Adrenal gland (tissue), 19 donors: ENCODE measurements at places on chromosomes 1 and 21. TPM values are rescaled to one million over a fixed set of nuclear protein-coding genes. Genes with fewer than 3 reads are reported as not detected.
A peak's percentile ranks its signal among the peaks of the same experiment; 100 is the strongest.

Gene SMCP
- not detected for total RNA-seq

Gene CFAP57
- total RNA-seq: not detected

Gene FHAD1
- 0.65 TPM for total RNA-seq

Gene PLCH2
- total RNA-seq: 2.0 TPM

Gene IFI16
- total RNA-seq: 80.5 TPM

Gene RXFP4
- not detected for total RNA-seq

GRCh38 chr1:12059722-12060464 lies 3.2 kb upstream of the TNFRSF8 start:
- H3K27me3 ChIP-seq: peaks cover 19% of the 10 kb centered on the region
- no peak for DNase-seq
- H3K27ac ChIP-seq: no peak overlapping the region
- no peaks in the 10 kb centered on the region for H3K36me3 ChIP-seq

- no peak for DNase-seq
- no peaks in the 10 kb centered on the region for H3K27me3 ChIP-seq
- no peaks in the 10 kb centered on the region for H3K4me1 ChIP-seq
- H3K4me3 ChIP-seq: no peak overlapping the region
- no peaks in the 10 kb centered on the region for H3K36me3 ChIP-seq
- no peak overlapping the region for H3K27ac ChIP-seq
These were observed 43.3 kb downstream of the S100B start for GRCh38 chr21:46561445-46562090.

- no peaks in the 10 kb centered on the region for H3K4me1 ChIP-seq
- H3K27me3 ChIP-seq: no peaks in the 10 kb centered on the region
- H3K27ac ChIP-seq: no peak overlapping the region
- no peaks in the 10 kb centered on the region for H3K36me3 ChIP-seq
These were observed 93.2 kb upstream of the KCNK2 start for GRCh38 chr1:214989341-214989740.

GRCh38 chr1:202586018-202586821 lies 124.0 kb downstream of the SYT2 start:
- H3K4me3 ChIP-seq: no peak overlapping the region
- H3K27me3 ChIP-seq: no peaks in the 10 kb centered on the region
- no peaks in the 10 kb centered on the region for H3K36me3 ChIP-seq

DNA sequence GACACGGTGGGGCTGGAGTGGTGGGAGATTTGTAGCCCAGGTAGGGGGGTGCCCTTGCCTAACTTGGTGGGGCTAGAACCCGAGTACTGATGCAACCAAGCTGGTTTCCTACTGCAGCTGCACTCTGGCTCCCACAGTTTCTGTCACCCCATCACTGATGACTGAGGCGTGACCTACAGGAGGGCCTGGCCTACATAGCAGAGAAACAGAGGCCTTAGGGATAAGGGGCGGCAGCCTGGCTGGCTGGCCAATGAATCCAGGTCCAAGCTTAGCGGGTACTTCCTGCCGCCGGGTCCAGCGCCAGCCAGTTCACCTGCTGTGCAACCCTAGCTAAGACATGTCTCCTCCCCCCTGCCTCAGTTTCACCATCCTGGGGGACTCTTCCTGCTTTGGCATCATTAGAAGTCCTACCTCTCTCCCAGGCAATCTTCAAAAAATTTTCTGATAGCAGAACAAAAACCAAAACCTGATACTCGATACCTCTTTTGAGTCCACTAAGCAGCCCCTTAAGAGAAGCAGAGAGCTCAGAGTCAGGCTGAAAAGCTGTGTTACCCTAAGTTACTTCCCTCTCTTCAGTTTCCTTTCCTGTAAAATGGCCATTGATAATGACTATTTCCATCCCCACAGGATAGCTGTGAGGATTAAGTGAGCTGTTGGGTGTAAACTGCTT lies 27.3 kb upstream of the RNF19B start:
- H3K27ac ChIP-seq: peak overlapping the region; percentile 87
- H3K4me3 ChIP-seq: no peak overlapping the region
- H3K36me3 ChIP-seq: no peaks in the 10 kb centered on the region
- no peaks in the 10 kb centered on the region for H3K27me3 ChIP-seq
- H3K4me1 ChIP-seq: peaks cover 49% of the 10 kb centered on the region

DNA sequence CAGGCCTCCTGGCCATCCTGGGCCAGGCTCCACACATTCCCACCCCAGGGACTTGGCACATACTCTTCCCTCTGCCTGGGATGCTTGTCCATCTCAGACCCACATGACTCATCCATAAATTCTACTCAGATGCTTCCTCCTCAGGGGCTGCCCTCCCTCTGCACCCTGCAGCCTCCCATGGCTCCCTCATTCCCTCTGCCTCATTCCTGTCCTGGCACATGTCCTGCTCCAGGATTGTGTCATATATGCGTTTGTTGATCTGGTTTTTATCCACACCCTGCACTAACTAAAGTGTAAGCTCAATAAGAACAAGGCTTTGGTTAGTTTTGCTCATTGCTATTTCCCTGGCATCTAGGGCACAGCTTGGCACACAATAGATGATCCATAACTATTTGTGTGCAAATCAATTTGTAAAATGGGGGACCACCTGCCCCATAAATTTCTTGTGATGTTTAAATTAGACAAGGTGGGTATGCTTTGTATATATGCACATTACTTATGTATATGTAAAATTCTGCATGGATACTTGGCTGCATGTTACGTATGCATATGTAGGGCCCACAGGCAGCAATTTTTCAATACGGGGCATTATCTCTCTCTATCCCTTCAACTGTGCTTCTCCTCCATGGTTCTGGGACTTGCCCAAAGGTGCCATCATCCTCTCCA lies 191.4 kb downstream of the PTPRU start:
- H3K27ac ChIP-seq: no peak overlapping the region
- H3K4me3 ChIP-seq: no peak overlapping the region
- no peaks in the 10 kb centered on the region for H3K27me3 ChIP-seq
- no peak for DNase-seq
- H3K4me1 ChIP-seq: no peaks in the 10 kb centered on the region
- H3K36me3 ChIP-seq: no peaks in the 10 kb centered on the region

DNA sequence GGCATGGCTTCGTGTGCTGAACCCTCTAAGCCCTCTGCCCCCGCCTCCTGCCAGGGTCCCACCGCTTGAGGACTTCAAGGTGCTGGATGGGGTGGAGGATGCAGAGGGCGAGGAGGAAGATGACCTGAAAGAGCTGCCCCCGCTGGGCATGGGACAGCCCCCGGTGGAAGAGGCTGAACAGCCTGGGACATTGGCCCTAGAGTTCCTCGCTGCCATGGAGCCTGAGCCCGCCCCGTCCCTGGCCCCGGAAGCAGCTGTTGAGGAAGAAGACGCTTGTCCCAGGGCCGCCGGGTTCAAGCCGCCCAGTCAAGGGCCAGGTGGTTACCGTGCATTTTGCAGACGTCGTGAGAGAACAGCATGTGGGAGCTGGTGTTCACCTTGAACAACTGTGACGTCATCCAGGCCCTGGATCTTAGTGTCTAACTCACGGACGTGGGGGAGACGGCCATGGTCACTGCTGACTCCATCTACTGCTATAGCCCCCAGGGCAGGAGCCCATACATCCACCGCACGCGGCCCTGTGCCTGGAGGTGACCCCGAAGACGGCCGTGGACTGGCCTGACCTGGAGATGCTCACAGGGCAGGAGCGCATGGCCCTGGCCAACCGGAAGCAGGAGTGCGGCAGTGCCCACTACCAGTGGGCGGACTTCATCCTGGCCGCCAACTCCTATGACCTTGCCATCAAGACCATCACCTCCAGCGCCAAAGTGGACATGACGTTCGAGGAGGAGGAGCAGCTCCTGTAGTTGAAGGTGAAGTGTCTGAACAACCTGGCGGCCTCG lies 90.1 kb downstream of the PPP1R12B start:
- no peaks in the 10 kb centered on the region for H3K27me3 ChIP-seq
- H3K4me1 ChIP-seq: no peaks in the 10 kb centered on the region
- H3K4me3 ChIP-seq: no peak overlapping the region
- DNase-seq: no peak
- H3K36me3 ChIP-seq: peaks cover 9% of the 10 kb centered on the region
- no peak overlapping the region for H3K27ac ChIP-seq

DNA sequence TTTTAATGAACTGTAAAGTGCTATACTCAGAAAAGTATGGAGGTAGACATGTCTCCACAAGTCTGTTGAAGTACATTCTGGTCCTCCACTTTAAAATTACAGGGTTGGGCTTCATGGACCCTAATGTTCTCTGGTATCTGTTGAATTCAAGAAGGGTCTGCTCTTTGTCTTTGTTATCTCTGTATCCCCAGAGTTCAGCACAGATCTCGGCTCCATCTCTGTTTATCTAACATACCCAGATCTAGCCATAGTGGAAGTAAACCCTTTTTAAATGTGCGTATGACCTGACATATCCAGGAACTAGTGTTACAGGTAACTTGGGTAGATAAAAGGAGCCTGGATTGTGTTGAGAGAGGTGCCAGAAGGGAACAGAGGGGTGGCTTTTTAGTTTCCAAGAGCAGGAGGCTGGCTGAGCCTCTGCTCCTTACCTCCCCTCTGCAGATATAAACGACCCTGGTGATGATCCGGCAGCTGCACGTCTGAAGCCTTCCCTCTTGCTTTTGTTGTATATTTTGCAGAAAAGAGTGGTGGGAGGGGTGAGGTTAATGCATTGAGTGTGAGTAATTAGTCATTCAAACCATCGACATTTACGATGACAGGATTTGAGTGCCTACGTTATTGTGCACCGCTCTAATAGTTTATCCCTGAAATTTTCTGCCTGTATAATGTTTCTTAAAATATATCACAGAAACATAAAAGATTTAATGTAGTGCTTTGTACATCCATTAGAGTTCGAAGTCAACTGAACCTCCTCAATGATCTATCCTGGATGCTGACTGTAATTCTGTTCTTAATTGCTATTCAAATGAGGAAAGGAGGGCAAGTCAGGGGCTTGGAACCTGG lies 30.8 kb downstream of the ELAVL4 start:
- no peak overlapping the region for H3K4me3 ChIP-seq
- no peak for DNase-seq
- H3K27me3 ChIP-seq: peaks cover under 1% of the 10 kb centered on the region
- H3K4me1 ChIP-seq: no peaks in the 10 kb centered on the region
- H3K27ac ChIP-seq: no peak overlapping the region

GRCh38 chr21:25637851-25638659 lies 1.0 kb upstream of the JAM2 start:
- H3K4me3 ChIP-seq: no peak overlapping the region
- H3K27ac ChIP-seq: no peak overlapping the region
- peaks cover 19% of the 10 kb centered on the region for H3K4me1 ChIP-seq

DNA sequence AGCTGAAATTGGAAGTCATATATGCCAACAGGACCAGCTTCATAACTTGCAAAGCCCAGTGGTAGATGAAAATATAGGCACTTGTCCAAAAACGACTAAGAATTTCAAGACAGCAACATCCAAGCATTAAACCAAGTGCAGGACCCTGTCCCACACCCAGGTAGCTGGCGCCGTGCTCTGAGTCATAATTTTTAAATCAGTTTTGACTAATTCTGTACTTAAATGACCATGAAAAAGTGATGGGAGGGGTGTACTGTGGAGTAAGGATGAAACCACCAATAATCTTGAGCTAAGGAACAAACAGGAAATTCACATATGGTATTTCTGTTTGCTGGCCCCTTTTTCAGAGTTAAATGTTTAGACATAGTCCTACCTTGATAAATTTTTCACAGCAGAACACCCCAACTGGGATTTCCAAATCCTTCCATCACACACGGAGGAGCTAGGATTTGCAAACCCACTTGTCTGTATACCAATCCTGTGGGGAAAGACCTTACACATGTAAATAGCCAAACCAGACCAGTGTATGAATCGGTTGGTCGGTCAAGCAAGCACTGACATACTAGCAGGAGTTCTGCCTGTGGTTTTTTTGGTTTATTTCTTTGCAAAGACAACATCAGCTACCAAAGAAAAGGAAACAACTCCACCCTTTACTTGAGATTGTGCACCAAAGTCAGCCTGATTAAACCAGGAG lies 235.7 kb upstream of the RAB4A start:
- H3K27me3 ChIP-seq: no peaks in the 10 kb centered on the region
- no peaks in the 10 kb centered on the region for H3K36me3 ChIP-seq
- DNase-seq: no peak

GRCh38 chr1:178581351-178582303 lies 68.7 kb downstream of the TEX35 start:
- H3K27ac ChIP-seq: no peak overlapping the region
- no peak for DNase-seq
- no peaks in the 10 kb centered on the region for H3K36me3 ChIP-seq
- H3K27me3 ChIP-seq: no peaks in the 10 kb centered on the region
- H3K4me3 ChIP-seq: no peak overlapping the region

DNA sequence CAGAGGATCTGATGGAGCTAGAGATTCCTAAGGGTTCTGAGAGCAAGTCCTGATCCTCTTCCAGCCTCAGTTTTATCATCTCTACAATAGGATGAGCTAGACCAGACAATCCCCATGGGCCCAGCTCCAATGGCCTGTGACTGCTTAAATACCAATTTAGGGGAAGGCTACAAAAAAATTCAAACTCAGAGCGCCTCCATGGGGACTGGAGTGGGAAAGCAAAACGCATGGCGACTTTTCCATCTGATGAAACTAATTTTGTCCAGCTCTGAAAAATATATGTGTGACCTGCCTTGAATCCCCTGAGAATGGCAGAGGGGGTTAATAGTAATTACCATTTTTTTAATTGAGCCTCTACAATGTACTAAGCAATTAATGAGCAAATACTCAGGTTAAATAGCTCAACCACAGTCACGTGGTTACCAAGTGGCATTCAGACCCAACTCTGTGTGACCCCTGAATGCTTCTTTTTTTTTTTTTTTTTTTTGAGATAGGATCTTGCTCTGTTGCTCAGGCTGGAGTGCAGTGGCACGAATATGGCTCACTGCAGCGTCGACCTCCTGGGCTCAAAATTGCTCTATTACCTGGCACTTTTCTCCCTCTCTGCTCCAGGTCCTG lies 8.4 kb downstream of the EXTL1 start:
- no peaks in the 10 kb centered on the region for H3K36me3 ChIP-seq
- peaks cover 3% of the 10 kb centered on the region for H3K4me1 ChIP-seq
- no peaks in the 10 kb centered on the region for H3K27me3 ChIP-seq
- no peak overlapping the region for H3K27ac ChIP-seq
- no peak for DNase-seq
- H3K4me3 ChIP-seq: no peak overlapping the region

DNA sequence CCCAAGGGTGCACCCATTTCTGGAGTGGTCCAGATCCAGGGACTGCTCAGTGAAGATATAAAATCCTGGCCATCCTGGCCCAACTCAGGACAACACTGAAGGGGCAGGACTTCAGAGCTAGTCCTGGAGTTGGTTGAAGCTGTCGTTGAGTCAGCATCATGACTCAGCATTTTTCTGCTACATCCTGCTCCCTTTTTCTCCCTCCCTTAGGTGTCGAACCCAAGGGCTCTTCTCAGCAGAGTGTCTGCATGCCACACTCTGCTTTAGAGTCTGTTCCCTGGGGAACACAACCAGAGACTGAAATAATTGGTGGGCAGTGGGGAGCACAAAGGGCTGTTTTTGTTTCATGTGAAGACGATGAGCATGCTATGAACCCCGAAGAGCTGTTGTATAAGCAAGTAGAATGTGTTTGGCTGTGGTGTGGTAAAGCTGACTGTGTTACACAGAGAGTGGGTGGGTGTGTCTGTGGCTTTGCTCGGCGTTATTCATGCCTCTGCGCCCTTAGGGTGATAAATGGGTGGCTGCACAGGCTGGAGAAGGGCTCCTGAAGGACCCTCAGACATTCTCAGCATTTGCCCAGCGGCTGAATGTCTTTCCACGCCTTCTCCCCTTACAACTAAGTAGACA lies 167.2 kb downstream of the CYYR1 start:
- H3K27me3 ChIP-seq: no peaks in the 10 kb centered on the region
- H3K4me1 ChIP-seq: no peaks in the 10 kb centered on the region
- H3K36me3 ChIP-seq: no peaks in the 10 kb centered on the region
- no peak overlapping the region for H3K27ac ChIP-seq
- no peak overlapping the region for H3K4me3 ChIP-seq

GRCh38 chr1:181347495-181348390 lies 135.6 kb upstream of the CACNA1E start:
- no peak for DNase-seq
- no peaks in the 10 kb centered on the region for H3K4me1 ChIP-seq
- no peak overlapping the region for H3K27ac ChIP-seq
- H3K27me3 ChIP-seq: no peaks in the 10 kb centered on the region
- no peak overlapping the region for H3K4me3 ChIP-seq
